Posterior cingulate gyrus (tissue), 11 donors: ENCODE measurements at places on chromosomes 12 and 14.

DNA sequence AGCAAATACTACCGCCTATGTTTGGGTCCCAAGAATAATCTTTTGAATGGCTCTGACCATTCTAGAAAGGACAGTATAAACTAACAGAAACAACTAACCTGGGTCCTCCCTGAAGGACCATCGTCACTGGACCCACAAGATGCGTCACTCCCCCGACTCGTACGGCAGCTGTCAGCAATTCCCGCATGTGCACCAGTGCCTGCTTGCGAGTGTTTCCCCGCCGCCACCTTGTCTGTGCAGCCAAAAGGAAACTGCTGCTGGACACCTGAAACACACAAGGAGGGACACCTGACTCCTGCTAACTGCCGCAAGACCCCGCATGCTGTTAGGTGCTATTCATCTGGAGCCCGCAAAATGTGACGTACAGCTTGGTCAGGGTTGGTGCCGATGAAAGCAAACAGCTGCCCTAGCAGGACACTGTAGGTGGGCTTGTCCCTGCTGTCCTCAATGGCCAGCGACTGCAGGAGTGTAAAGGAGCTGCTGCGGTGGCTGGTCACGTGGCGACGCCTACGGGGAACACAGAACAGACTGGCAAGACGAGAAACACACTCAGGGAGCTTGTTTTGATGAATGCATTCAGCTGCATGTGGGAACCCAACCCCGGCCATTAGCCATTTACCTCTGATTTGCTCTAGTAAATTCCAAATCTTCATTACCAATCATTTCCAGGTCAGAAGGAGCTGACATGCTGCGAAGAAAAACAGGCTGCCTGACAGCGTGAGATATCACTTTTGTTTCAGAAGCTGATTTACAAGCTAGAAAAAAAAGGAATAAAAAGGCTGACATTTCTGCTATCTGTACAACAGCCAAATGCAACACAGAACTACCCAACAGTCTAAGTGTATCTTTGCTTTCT, 118.1 kb downstream of the TRAFD1 start:
- peak; percentile 86 for DNase-seq

- DNase-seq = no peak
Observed at GRCh38 chr12:57834086-57834876, 12.2 kb downstream of the CTDSP2 start.

- no peak for DNase-seq
Observed at GRCh38 chr14:80278293-80279023, 67.2 kb upstream of the DIO2 start.

- no peak for DNase-seq
Observed at GRCh38 chr12:63802012-63802608, 22.4 kb downstream of the RXYLT1 start.

DNA sequence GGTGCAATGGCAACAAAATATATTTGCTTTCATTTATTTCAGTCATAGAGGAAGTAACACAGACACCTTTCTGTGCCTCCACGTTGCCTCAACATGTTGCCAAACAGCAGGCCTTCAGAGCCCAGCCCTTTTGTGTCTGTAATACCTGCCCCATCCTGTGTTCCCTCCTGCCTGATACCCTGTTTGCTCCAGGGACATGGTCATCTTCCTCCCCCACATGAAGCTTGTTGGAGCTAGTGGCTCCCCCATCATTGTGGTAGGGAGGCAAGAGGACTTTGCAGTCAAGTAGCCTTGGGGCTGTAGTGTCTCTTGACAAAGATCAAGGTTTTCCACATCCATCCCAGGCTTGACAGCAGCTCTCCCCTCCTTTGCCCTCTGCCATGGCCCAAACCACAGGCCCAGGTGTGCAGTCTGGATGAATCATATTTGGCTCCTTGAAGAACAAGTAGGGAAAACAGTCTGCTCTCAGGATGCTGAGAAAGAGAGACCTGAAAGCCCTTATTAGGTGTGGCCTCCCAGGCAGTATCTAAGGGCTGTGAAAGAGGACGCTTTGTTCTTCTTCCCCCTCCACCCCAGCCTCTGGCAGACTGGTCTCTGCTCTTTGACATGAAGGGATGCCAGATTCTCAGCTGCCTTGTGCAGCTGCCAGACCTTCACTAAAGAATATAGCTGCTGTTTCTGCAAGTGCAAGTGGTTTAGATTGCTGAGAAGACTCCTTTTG, 329.0 kb downstream of the C12orf75 start:
- DNase-seq = no peak

DNA sequence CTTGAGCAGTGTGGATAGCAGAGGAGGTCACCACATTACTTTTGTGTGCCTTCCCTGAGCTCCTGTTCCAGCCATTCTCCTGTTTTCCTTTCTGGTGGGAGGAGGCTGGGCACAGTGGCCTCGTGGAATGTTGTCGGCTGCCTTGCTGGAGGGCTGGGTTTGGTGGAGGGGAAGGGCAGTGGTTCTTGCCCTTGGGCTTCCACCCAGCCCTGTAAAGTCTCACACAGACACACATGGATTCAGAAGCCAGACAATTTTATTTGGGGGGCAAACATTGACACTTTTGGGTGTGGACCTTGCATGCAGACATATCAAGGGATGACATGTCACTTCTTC, 866 bp downstream of the NPFF start:
- DNase-seq = no peak

DNA sequence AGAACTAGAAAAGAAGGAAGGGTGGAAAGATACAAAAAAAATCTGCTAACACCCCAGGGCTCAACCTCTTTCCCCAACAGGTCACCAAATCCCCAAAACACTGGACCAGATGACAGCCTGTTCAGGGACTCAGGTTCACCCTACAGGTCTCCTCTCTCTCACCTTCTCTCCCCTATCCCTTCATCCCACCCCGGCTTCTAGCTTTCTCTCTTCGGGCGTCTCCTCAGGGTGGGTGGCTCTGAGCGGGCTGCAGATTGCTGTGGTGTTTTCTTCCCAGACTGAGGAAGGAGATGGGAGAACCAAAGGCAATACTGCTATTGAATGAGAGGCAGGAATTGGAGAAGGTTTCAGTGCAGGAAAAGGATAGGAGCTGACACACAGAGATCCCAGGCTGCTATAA, 39.3 kb downstream of the ANO2 start:
- DNase-seq = no peak

- no peak for DNase-seq
Observed at GRCh38 chr12:126201981-126202537, 1136.8 kb downstream of the AACS start.

DNA sequence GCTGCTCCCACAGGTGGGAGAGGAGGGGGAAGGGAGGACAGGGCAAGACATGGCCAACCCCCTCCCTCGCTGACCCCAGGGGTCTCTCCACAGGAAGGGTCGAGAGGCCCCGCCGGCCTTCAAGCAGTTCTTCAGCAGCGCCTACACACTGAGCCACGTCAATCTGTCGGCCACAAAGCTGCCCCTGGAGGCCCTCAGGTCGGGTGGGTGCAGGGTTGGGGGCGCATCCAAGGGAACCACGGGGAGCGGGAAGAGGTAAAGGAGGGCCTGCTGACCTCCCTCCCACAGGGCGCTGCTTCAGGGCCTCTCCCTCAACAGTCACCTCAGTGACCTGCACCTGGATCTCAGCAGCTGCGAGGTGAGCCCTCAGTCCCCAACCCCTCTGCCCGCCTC, 6.1 kb downstream of the CARMIL3 start:
- no peak for DNase-seq

GRCh38 chr14:75238756-75239455, 39.7 kb upstream of the FOS start:
- peak; percentile 89 for DNase-seq

- DNase-seq = no peak
Observed at GRCh38 chr14:105039458-105040205, 18.7 kb upstream of the CDCA4 start.

DNA sequence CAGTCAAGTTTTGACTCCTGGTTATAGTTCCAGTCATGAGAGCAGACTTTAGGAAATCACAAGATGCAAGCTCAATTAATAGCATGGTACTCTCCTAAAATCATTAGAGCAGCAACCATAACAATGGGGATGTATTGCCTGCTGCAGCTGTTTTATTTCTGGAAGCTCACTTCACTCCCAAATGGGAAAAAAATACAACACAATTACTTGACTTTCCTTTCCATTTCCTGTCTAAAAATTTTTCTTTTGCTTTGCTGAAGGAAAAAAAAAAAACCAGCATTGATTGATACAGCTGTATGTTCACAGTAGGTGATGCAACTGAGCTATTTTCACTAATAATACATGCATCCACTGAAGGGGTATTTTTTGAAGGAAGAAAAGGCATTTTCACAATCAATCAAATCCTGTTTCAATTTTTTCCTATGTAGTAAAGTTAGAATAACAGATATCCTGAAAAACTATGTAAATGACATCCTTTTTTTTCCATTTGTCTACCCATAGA, 143.9 kb upstream of the NOVA1 start:
- DNase-seq = no peak

DNA sequence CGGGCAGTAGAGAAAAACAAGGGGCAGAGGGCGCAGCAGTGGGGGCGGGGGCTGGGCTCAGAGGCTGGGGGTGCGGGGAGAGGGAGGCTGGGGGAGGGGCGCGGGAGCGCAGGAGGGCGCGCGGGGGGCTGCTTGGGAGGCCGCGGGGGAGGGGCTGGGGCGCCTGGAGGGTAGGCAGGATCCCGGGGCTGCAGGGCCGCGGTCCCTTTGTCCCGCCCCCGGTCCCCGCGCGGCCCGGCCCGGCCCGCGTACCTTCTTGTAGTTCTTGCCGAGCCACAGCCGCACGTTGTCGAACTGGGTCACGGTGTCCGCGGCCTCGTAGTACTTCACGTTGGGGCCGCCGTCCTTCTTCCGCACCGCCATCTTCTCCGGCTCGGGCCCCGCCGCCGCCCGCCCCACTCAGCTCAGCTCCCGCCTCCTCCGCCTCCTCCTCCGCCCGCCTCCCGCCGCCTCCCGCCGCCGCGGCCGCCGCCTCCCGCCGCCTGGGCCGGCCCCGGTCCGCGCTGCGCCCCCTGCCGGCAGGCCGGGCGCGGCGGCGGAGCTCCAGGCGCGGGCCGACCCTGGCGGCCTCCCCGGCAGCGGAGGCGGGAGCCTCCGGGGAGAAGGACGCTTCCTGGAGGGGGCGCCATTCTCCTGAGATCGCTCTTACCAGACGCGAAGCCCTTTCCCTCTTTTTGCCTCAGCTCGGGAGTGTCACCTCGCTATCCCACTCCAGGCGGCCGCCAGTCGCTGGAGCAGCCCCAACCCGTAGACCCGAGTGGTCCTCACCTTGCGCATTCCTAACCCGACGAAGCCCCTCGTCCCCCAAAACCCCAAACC, at the start of gene SMARCC2:
SMARCC2 (minus strand) TSS at position 385 of the 819 bp plus-strand sequence; CDS start at position 363, 22 bp downstream.
- peak; percentile 71 for DNase-seq

DNA sequence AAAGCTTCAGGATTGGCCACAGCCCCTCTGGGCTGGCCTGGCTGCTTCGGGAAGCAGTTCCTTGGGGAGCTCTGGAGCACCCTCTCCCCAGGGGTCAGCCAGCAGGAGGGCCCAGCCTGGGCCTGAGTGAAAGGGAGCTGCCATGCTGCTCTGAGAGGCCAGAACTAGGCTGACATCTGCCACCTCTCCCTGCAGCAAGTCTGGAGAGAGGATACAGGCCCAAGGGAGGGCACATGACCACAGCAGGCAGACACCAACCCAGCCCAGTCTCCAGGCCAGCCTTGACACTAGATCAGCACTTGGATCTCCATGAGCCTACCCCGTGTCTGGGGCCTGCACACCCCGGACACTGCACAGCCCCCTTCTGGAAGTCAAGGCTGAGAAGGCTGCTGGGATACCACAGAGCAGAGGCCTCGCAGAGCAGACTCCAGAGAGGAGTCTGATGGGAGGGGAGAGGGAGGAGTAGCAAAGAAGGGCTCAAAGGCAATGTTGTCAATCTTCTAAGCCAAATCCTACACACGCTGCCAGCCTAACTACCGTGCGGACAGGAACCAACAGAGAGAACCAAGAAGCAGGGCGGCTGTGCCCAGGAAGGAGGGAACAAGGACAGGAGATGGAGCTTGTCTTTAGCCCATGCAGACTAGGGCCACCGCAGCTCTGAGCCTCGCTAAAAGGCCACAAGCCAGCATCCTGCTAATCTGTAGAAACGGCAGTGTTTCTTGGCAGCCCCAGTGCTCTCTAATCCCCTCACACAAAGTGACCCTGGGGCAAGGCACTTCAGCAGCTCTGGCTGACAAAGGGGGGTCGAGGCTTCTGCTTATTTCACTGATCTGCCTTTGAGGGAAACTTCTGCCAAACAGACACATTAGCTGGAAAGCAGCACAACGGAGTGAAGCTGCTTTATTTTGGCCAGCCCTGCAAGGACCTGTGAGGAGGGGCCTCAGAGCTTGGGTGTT, 12.9 kb downstream of the COL2A1 start:
- DNase-seq = no peak

- DNase-seq = no peak
Observed at GRCh38 chr14:87113286-87113685, 879.7 kb downstream of the GALC start.
